ENCODE measurements at places on chromosomes 11 and 22.

DNA sequence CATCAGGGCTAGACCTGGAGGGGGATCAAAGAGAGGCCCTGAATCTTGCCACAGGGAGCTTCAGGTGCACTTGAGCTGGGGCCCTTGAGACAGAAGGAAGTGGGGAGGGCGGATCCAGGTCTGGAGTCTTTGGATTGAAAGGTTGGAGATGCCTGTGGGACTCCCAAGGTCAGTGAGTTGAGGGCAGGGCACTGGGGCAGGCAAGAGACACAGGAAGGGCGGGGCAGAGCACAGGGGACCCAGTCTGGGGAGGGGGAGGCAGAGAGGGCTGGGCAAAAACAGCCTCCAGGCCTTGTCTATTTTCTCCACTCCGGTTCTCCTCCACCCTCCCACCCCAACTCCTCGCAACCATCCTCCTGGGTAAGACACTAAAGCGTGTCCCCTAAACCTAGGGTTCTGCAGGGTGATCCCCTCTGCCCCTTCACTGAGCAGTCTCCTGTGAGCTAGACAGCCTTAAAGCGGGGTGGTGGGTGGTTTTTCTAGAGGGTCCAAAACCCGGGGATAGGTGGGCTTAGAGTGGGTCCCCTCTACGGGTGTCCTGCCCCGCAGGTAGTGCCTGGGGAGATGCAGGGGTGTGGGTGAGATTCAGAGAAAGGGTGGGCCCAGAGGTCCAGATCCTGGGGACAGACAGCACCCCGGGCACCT, 38.6 kb upstream of the CELSR1 start:
- no peak for DNase-seq

DNA sequence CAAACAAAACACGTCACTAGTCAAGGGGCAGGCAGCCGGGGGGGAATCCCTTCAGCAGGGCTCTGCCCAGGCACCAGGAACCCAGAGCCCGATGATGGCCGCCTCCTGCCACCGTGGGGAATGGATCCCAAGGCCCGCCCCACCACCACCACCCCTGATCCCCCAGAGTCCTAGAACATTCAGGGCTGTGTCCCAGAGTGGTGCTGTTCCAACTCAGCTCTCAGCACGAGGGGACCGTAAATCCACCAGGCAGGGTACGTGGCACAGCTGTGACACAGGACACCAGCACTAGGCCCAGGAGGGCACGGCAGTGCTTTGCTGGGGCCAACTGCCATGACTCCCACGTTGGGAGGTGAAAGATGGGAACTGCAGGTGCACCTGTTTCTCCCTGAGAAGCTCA, 29.6 kb downstream of the ANO1 start:
- DNase-seq, result no peak

DNA sequence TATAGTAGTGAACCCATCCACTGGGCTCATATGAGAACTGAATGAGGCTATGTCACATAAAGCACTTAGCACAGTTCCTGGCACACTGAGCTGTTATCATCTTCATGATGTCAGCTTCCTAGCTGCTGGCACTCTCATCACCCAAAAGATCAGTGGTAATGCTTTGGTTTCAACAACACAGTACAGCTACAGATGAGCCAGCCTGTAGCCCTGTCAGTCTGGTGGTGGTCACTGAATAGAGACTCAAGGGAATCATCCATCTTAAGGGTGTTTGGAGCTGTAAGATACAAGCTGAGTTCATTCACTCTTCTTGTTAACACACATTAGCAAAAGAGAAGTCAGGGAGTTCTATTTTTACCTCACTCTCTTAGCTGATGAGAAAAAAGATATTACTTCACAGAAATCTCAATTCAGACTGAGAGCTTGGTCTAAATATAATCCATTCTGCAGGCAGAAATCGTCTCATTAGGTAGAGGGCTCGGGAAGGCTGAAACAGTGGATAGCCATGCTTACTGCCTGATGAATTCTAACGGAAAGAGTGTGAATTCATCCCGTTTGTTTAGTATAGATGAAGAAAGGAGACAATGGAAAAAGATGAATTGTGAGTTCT, 6.3 kb upstream of the SLC1A2 start:
- no peak for DNase-seq

GRCh38 chr11:35083431-35084238, 55.3 kb upstream of the CD44 start:
- DNase-seq, result peak; percentile 45

- no peak for DNase-seq
Observed at GRCh38 chr11:14713496-14714244, 70.1 kb downstream of the PDE3B start.

DNA sequence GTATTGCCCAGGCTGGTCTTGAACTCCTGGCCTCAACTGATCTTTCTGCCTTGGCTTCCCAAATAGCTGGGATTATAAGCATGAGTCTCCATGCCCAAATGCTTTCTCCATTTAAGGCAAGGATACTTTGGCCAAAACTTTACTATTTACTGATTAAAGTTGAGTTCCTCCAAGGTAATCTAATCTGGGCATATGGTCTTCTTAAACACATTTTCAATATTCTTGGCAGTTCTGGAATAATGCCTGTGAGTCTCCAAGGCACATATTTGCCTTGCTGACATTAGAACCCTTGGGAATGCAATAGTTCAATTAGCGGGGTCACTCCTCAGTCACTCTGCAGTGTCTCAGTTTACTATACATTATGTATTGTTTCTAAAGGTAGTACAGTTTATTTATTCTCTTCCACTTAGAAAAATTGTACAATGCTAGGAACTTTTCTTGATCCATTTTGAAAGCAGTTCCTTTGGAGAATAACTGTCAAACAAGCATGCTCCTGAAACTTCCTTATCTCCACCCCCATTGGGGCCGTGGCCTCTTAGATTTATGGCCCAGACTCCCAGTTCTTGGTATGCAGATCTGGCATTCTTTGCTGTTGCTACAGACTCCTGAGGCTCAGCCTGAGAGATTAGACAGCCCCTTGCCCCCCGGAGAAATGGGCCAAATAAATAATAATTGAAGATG, 13.1 kb upstream of the RAB38 start:
- DNase-seq, result no peak
